ENCODE measurements at places on chromosomes 5 and 9. TPM values are rescaled to one million over a fixed set of nuclear protein-coding genes. Genes with fewer than 3 reads are reported as not detected.
A peak's percentile ranks its signal among the peaks of the same experiment; 100 is the strongest.

The CYLC2 gene
- not detected for total RNA-seq

The SLC4A9 gene
- total RNA-seq, result not detected

The PHYHD1 gene
- 27.1 TPM for total RNA-seq

The BTNL8 gene
- 1.1 TPM for total RNA-seq

The ANKRD33B gene
- 4.4 TPM for total RNA-seq

GRCh38 chr9:108056084-108056804 lies 566.7 kb upstream of the KLF4 start:
- ATAC-seq, result no peak

GRCh38 chr5:54743997-54744788 lies 226.6 kb downstream of the SNX18 start:
- ATAC-seq, result peak; percentile 31

GRCh38 chr5:26245321-26245720 lies 793.1 kb downstream of the CDH9 start:
- peak; percentile 57 for ATAC-seq

- no peak for ATAC-seq
Observed at GRCh38 chr5:173831196-173831914, 56.8 kb upstream of the CPEB4 start.

DNA sequence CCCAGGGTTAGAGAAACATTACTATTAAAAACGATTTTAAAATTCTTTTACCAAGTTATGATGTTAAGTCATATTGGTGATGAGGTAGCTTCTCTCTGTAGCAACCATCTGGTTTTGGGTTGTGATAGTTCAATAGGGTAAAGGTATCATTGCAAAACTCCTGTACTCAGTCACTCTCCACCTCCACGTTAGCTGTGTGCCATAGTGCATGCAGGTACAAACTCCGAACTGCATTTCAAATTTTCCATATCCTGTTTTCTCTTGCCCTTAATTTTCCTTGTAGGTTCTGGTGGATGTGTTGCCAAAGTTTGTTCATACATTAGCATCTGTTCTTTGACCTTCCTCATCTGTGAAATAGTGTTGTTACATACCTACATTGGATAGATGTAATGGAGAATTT lies 53.1 kb upstream of the ARRDC3 start:
- ATAC-seq, result no peak

GRCh38 chr5:99247346-99247745 lies 318.5 kb upstream of the CHD1 start:
- no peak for ATAC-seq

GRCh38 chr9:19281801-19282200 lies 51.3 kb downstream of the DENND4C start:
- no peak for ATAC-seq

- ATAC-seq, result peak; percentile 34
Observed at GRCh38 chr9:125538092-125538473, 168.9 kb downstream of the MAPKAP1 start.

- ATAC-seq, result no peak
Observed at GRCh38 chr9:103364753-103365152, 369.6 kb downstream of the CYLC2 start.

DNA sequence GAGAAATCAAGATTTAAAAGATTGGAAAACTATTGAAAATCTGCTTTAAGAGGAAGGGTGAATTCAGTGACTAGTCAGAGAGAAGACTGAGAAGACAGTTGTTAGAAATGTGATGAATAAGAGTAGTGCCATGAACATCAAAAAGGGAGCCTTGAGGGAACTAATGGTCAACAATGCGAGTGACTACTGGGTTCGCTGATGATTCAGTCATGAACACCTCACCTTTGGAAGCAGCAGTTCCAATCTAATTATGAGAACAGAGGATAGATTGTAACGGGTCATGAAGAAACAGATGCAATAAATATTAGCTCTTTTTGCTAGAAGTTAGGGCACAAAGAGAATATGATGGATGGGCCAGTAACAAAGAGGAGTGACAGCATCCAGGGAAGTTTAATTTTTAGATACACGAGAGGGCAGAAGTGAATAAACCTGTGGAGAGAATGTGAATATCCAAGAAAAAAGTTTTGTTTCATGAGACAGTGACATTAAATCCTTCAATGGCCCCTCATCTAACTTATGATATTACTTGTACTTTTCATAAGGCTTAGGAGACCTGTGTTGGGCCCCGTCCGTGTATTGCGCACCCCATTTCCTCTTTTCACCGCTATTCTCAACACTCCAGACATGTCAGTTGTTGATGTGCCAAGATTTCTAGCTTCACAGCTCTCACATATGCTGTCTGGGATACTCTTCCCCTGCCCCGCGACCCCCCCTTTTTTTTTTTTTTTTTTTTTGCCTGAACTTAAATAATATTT lies 23.5 kb upstream of the IFNE start:
- no peak for ATAC-seq

All from gastroesophageal sphincter (tissue), 4 donors.